ENCODE measurements at places on chromosomes 16 and 17.

- DNase-seq, result no peak
These were observed 204.1 kb upstream of the CIBAR2 start for GRCh38 chr16:85316321-85316919.

GRCh38 chr17:15662681-15663080 is 21.4 kb downstream of the TRIM16 start:
- DNase-seq, result no peak

GRCh38 chr17:32461853-32462617 is 17.7 kb downstream of the PSMD11 start:
- DNase-seq, result peak; percentile 54

- DNase-seq, result no peak
These were observed 488 bp downstream of the C17orf113 start for GRCh38 chr17:42049834-42050392.

- no peak for DNase-seq
These were observed 43.4 kb downstream of the CPD start for GRCh38 chr17:30422171-30422570.

- DNase-seq, result no peak
These were observed 1.2 kb downstream of the HS3ST4 start for GRCh38 chr16:25692742-25693508.

GRCh38 chr17:70030371-70030770 is 44.7 kb upstream of the KCNJ16 start:
- DNase-seq, result no peak

DNA sequence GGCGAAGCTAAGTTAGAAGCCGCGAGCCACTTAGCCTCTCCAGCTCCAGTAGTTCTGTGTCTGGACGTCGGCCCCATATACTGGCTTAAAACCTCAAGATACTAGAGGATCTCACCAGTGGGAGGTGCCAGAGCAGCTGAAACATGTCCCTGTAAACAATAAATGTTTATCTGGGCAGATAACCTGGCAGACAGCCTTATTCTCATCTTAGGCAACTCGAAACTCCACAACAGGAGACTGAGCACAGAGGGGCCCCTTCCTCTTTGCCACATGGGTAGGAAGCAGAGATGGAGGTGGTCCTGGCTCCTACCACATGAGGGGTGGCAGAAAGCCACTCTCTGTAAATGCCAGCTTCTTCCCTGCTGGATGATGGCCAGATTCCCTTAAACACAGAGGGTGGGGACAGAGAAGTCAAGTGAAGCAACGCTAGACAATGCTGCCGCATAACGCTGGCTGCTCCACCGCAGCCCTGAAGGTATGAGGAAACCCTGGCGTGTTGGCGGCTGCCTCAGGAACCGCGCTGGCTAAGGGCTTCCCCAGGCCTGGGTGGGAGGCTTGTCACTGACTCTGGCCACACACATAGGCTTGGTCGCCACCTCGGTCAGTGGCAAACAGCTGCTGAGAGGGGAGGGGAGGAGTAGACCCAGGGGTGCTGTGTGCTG is 67.9 kb downstream of the HIC1 start:
- no peak for DNase-seq

DNA sequence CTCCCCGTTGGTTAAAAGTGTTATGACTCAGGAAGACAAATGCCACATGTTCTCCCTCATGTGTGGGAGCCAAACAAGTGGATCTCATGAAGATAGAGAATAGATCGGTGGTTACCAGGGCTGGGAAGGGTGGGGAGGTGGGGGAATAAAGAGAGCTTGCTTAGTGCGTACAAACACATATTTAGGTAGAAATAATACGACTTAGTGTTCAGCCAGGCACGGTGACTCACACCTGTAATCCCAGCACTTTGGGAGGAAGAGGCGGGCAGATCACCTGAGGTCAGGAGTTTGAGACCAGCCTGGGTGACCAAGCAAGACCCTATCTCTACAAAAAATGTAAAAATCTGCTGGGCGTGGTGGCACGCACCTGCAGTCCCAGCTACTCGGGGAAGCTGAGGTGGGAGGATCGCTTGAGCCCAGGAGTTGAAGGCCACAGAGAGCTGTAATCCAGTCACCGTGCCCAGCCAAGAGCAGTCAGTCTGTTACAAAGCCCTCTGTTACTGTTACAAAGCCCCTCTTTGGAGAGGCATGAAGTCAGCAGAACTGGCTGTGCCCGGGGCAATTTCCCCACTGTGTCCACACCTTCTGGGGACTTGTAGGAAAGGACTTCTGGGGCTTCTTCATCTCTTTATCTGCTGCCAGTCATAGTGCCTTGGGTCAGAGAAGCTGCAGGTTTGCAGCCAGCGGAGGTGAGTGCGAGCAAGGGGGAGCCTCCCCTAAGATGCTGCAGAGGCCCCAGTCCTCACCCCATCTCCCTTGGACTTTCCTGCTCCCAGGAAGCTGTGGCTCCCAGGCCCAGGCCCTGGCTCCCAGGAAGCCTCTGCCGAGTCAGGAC is 4.3 kb upstream of the ALDH3A1 start:
- no peak for DNase-seq

- no peak for DNase-seq
These were observed 51.6 kb downstream of the ACTG1 start for GRCh38 chr17:81460856-81461460.

GRCh38 chr17:12395733-12396354 is 269.8 kb upstream of the MYOCD start:
- DNase-seq, result no peak

DNA sequence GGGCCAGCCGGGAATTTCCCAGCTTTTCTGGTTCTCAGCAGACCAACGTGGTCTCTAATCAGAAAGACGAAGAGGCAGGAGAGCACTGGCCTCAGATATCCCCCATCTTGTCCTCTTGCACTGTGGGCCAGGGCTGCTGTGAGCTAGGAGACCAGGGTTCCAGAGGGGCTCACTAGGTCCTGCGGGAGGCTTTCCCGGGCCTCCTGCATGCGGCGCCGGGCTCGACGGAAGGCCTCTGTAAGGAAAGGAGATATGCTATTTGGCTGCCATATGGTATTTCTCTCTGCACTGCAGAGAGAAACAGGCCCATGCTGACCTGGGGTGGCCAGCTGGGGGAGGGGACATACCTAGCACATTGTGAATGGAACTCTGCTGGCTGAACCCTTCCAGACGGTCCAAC is 13.1 kb downstream of the MKS1 start:
- no peak for DNase-seq

DNA sequence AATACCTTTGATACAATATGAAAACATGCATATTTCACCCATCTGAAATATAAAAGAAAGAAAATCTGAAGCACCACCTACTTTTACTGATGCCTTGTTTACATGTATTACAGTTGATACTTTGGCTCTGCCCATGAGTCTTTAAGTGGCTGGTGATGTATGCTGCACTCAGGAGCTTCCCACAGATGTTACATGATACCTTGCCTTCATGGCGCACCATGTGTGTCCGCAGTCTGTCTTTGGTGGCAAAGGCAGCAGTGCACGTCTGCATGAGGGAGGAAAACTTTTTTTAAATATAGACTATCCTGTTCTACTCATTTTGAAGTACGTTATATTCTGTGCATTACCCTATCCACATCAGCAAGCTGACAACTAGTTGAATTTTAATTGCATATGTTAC is 7.5 kb downstream of the VEZF1 start:
- no peak for DNase-seq

DNA sequence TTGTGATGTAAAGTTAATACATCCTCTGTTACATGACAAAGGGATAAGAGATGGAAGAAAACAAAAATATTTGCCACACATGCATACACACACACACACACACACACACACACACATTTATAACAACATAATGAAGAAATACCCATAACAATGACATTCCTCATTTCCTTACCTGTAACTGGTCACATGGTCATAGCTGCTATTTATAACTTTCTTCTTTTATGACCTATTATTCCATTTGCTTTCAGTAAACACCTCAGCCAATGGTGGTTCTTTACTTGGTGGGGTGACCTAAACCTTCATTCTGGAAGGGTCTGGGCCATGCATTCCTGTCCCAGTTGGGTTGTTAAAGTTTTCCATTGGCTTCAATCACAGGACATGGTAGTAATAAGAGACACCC is 5.3 kb downstream of the MT2A start:
- DNase-seq, result no peak

- no peak for DNase-seq
These were observed 70.5 kb downstream of the RBBP6 start for GRCh38 chr16:24609740-24610415.

DNA sequence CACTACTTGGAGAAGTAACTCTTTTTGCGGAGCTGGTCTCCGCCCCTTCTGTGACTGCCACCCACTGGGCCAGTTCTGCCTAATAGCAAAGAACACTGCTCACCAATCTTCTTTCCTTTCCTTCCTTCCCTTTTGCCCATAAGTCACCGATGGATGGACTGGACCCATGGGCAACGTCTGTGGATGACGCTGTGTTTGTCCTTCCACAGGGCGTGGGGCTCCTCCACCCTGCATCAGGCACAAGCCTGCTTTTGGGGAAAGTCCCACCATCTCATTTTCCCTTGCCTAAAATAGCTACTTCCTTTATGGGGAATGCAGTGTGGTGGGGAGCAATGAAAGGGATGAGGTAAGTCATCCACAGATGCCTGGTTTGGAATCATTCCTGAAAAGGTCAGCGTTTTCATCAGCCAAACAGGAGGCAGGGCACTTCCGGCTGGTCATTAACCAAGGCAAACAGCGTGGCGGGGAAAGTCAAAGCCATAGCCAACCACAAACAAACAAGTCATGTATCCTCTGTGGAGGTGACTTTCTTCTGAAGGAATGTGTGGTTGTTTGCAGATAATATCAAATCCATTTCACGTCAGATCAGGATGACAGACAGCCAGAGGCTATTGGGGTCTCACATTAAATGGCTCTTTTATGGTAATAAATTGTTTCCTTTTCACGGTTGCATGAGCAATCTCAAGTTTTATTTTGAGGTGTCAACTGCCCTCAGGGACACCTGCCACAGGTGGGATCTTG is 30.7 kb upstream of the MED9 start:
- no peak for DNase-seq

GRCh38 chr16:88067530-88068411 is 116.5 kb downstream of the BANP start:
- no peak for DNase-seq

DNA sequence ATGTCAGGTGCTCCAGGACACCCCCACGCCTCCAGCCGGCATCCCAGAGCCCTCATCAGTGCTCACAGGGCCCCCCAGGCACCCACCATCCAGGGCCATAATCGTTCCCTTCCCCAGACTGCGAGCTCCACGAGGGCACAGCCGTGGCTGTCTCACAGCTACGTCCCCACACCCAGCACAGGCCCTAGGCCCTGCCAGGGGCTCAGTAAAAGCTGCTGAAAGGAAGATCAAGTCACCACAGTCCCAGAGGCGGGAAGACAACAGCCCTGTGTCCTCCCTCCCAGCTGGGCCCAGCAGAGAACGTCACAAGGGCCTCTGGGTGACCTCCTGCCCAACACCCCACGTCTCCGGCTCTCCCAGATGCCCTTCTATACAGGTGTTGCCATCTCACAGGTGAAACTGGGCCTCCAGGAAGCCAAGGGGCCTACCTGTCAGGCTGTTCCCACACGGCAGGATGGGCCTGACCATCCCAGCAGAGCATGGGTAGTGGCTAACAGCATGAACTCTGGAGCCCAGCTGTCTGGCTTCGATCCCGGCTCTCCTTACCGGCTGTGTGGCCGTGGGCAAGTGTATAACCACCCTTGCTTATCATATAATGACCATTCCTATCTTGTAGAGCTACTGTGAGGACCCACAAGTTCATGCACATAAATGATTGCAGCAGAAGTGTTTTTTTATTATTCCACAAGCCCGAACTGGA is 17.9 kb downstream of the ARL2BP start:
- no peak for DNase-seq

All from stimulated activated CD4-positive, alpha-beta T cell treated with anti-CD3 and anti-CD28 coated beads, Interleukin-1b, Interleukin-23, amount 100 ng/mL, for 1 hour (primary cell).